Stimulated activated naive B cell treated with anti-CD40 and anti-IgM and Interleukin-4, amounts not matched to agents 10 μg/mL and 1 μg/mL and 100 μg/mL, for 72 hours (primary cell): ENCODE measurements at places on chromosomes 6 and 20.
A peak's percentile ranks its signal among the peaks of the same experiment; 100 is the strongest.

DNA sequence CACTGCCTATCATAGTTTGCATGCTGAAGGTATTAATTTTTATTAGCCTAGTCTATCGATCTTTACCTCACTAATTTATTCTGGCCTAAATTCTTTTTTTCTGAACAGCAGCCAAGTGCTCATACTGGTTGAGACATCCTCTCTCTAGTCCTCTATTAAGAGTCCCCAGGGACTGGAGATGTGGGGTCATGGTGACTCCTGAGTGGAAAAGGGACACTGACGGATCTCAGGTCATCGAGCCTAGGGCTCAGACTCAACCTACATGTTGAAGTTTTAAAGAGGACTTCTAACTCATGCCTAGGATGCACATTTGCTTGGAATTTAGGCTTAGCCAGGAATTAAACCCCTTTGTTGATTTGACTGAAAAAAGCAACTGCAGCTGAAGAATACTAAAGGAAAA, 378.1 kb downstream of the BTBD9 start:
- no peak for DNase-seq

GRCh38 chr20:44019638-44020335, 105.1 kb downstream of the TOX2 start:
- DNase-seq: no peak

- no peak for DNase-seq
These were observed 157.2 kb downstream of the PTPRT start for GRCh38 chr20:43032459-43032858.

GRCh38 chr20:24585796-24586522, 116.5 kb downstream of the SYNDIG1 start:
- DNase-seq: no peak

GRCh38 chr6:41503827-41504465, 42.2 kb upstream of the FOXP4 start:
- DNase-seq: peak; percentile 25

DNA sequence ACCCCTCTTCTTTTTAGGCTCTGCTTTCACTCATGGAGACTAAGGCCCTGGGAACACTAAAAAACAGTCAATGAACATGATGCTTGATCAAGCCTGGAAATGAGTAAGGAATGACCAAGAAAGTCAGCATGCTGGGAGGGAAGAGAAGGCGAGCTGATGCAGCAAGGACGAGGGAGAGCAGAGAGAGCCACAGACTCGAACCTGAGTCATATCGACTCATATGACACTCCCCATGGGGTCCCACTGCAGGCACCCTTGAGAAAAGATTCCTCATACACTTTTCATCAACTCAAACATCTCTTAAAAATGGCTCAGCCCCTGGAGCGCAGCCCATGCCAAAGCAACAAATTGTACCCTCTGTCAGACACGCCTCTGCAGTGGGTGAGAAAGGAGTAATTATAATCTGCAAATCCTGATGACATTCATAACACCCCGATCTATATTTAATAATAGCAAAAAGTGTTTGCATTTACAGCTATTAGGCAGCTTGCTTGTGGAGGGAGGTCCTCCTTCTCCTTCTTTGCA, 127.2 kb downstream of the F13A1 start:
- no peak for DNase-seq

DNA sequence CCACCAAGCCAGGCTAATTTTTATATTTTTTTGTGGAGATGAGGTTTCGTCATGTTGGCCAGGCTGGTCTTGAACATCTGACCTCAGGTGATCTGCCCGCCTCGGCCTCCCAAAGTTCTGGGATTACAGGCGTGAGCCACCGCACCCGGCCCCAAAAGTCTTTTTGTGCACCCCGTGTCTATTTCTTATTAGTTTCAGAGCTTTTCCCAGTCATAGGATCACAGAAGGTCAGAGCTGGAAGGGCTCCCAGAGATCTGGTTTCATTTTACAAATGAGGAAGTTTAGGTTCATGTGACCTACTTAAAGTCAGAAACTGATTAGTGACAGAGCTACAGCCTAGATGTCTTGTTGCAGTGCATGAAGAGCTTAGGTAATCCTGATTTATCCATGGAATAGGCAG, 1.6 kb upstream of the OGFRL1 start:
- no peak for DNase-seq

GRCh38 chr6:75275067-75275466, 9.5 kb downstream of the TMEM30A start:
- no peak for DNase-seq

DNA sequence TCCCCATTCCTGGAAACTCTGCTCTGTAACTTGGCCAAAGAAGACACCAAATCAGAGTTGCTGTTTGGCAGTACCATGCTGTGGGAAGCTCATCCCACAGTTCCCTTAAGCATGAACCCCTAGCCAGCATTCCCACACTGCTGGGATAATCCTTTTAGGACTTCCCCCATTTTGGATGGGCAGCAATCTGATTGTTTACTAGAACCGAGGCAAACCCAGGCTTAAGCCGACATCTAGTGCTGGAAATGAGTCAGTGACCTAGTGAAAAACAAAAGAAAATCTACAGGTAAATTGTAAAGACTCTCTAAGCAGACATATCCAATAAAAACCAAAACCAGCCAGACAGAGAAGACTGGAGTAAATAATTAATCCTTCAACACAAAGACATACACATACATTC, 5.2 kb downstream of the DNAH8 start:
- no peak for DNase-seq

- no peak for DNase-seq
These were observed 291.0 kb upstream of the SULF2 start for GRCh38 chr20:48076247-48076646.

DNA sequence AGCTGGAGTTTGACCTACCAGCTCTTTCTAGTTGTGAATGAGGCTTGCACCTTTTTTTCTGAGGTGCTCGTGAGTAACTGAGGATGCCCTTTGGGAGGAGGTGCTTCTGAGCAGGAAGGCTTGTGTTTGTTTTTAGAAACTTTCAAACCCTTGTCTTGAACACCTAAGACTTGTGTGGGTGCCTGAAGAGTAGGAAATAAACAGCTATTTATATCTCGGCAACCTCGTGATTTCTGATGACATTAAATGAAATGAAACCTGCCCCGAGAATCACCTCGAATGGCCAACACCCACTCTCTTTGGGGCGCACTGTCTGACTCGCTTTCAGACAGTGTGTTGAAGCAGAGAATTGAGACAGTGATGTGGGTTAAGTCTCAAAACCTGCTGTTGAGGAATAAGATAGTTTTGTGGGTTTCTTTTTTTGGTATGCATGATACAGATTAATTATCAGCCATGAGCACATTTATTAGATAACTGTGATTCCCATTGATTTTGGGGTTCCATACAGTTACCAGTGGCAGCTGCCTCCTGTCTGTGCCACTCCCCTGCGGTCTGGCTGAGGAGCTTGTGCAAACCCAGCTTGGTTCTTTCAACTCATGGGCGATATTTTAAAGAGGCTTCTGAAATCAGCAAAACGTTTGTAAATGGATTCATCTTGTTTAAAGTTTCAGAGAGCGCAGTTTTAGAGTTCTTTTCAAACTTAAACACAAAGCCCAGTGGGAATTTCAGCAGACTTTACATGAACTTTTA, 8.4 kb downstream of the IRF4 start:
- peak; percentile 61 for DNase-seq

DNA sequence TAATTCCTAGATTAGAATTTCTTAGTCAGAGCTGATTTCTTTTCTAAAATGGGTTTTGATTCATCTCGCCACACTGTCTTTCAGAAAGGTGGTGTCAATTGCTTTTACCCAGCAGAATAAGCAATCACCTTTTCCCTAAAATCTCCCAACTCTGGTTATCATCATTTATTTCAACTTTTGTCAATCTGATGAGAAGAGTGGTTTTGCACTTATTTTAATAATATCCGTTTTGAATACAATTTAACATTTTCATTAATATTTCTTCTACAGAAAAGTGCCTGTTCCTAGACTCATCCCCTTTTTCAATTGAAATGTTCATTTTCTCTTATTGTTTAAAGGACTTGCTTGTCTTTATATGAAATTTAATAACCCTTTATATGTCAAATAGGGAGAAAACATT, 8.2 kb upstream of the NCR2 start:
- no peak for DNase-seq

- no peak for DNase-seq
These were observed 15.9 kb downstream of the RIMS1 start for GRCh38 chr6:71902261-71902660.

DNA sequence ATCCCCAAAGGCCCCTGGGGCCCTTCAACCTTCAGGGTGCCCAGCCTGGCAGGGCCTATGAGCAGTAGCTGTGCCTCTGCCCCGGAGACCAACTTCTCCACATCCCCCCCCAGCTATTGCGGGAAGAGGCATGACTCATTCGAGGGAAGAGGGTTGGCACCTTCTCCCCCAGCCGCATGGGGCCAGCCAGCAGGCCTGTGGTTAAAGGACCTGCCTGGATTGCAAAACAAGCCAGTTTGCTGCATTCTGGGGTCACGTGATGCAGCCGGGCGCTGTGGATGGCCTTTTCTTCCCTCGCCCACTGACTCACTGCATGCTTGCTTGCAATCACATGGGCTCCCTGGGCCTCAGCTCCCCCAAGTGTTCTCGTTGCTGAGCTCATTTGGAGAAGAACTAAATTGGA, 182.5 kb downstream of the MAFB start:
- DNase-seq: no peak

DNA sequence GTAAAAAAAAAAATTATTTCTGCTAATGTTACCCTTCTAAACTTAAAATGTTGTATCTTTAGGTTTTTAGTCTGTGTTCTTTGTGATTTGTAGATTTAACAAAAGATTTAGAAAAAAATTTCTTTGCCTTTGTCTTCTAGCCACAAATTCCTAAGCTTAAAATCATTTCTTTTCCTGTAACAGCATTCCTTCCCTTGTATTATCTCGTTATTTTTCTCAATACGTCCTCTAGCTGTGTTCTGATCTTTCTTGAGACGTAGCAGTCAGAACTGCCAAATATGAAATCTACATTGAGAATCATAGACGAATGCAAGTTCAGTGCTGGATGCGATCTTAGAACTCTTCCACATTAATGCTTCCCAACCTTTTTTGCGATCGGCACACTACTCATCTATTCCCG, 283.1 kb downstream of the UTRN start:
- no peak for DNase-seq

DNA sequence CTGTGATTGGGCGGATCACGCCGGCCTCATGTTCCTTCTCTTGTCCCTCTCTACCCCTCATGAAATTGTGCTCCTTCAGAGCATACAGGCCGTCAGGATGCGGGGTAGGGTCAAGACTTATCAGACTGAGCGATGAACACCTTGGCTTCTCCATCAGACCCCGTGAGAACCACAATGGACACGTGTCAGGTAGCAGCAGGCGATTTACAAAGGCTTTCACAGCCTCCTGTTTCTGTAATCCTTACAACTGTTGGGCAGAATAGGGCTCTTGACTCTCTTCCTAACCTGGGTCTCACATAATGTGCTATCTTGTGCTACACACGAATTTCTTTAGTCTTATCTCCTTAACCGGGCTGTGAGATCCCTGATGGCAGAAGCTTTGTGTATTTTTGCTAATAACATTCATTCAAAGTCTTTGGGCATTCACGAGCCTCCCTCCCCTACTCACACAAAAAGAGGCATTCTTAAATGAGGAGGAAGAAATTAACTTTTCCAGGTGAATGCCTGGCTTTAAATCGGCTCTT, 122.9 kb upstream of the SLC22A23 start:
- no peak for DNase-seq

GRCh38 chr20:62578294-62578897, 63.9 kb upstream of the SLCO4A1 start:
- DNase-seq: no peak
